ENCODE measurements at places on chromosomes 11 and 22.
A peak's percentile ranks its signal among the peaks of the same experiment; 100 is the strongest.

DNA sequence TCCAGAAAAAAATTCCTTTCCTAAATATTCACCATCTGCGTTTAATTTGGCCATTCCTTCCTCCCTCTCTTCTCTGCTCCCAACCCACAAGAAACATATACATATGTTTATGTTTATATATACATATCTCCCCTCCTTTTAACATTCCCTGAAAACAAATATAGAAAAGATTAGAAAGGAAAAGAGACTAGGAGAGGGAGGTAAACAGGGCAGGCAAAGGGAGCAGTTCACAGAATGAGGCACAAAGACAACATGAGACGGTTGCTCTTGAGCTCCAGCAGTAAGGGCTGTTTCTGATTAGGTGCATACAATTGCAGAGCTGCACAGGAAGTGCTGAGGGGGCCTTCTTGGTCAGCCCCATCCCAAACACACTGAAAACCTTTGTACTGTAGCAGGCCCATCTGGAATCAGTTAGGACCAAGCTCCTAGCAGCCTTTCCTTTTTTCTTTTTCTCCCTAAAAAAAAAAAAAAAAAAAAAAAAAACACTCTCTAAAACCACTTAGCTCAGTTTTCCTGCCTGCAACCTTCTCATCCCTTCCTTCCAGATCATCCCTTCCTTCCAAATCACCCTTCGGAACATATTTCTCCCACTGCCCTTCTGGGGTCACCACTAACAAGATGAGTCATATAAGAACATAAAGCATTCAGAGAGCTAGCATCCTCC is 57.0 kb downstream of the RBFOX2 start:
- DNase-seq, result peak; percentile 96

DNA sequence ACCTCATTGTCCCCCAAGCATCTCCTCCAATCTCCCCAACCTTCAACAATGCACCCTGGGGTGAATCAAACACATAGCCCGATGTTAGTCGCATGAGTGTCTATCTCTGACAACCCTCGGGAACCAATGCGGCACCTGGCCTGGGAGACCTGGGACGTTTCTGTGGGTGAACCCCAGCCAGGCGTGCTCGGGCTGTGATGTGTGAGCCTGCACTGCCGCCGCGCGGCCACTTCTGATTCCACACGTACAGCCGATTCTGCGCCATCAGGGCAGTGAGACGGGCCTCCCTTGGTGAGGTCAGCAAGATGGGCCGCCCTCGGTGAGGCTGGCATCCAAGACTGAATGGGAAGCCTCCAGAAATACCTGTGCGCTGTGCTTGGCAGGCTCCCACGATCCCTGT is 5.2 kb upstream of the H19 start:
- no peak for DNase-seq

GRCh38 chr11:121451986-121452608 is at the start of gene SORL1:
TSS of gene SORL1 (plus strand) at chr11:121452314. CDS start at chr11:121452332, 18 bp downstream.
- DNase-seq, result peak; percentile 56

- DNase-seq, result no peak
Measured at GRCh38 chr11:18495703-18496102, 31.0 kb downstream of the TSG101 start.

DNA sequence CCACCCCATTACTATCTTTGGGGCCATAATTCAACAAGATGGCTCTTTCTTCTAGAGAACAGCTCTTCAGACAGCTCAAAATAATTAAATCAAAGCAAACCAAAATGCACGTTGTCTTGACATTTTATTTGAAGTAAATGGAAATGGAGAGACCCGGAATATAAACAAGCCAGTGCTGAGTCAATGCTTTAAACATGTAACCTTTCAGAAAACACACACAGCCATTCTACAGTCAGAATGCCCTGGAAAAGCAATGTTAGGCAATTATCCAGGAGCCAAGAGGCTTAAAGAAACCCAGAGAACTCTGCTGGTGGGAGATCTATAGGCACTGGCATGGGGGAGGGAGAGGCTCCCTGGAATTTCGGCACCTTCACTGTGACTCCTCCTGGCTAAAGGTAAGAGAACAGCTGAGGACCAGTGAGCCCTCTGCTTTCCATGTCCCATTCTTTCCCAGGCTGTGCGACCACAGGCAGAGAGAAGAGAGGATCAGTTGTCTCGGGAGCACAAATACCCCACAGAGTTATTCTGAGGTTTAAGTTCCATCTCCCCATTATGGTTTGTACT is 254.0 kb upstream of the CCDC90B start:
- DNase-seq, result no peak

DNA sequence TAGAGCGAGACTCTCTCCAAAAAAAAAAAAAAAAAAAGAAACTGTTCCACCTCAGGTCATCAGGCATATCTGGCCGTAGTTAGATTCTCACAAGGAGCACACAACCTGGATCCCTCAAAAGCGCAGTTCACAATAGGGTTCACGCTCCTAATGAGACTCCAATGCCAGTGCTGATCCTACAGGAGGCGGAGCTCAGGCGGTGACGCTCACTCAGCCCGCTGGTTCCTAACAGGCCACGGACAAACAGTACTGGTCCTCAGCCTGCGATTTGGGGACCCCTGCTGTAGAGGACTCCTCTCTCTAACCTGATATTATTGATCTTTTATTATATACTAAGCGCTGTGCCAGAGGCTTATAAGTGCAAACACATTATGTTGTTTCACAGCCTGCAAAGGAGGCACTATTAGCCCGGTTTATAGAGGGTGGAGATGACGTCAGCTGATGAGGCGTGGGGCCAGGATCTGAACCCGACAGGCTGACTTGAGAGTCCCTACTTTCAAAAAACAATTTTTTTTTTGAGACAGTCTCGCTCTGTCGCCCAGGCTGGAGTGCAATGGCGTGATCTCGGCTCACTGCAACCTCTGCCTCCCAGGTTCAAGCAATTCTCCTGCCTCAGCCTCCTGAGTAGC is 4.9 kb upstream of the MAFF start:
- no peak for DNase-seq

DNA sequence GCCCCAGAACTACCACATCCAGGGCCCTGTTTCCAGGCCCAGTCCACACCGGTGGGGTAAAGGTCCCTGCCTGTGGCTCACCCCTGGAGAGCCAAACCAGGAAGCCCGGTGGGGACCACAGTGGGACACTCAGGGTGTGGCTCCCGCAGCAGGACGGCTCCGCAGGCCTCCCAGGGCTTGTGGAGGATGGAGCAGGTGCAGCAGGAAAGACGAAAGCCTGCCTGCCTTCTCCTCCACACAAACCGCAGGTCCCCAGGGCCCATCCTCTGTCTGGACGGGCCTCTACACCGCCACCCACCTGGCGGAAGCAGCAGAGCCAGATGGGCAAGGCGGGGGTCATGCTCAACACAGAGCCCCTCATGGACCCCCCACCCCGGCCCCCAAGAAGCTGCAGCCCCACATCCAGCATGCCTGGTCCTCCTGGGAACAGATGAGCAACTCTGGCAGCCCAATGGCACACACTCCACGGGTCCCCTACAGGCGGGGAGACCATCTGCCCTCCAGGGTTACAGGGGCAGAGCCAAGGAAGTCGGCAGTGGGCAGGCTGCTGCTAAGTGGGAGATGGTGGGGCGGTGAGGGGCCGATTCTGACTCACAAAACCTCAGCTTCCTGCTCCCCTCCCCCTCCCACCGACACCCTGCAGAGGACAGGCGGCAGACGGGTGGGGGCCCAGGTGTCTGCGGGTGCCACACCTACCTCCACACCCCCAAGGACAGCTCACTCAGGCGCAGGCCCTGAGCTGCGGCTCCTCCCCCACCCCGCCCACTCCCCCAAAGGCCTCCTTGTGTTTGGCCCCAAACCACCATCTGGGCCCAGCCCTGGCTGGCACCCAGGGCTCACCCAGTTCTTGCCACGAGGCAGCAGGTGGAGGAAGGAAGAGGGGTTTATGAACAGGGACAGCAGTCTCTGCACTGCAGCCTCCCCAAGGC is 5.2 kb downstream of the SBF1 start:
- DNase-seq, result peak; percentile 56

DNA sequence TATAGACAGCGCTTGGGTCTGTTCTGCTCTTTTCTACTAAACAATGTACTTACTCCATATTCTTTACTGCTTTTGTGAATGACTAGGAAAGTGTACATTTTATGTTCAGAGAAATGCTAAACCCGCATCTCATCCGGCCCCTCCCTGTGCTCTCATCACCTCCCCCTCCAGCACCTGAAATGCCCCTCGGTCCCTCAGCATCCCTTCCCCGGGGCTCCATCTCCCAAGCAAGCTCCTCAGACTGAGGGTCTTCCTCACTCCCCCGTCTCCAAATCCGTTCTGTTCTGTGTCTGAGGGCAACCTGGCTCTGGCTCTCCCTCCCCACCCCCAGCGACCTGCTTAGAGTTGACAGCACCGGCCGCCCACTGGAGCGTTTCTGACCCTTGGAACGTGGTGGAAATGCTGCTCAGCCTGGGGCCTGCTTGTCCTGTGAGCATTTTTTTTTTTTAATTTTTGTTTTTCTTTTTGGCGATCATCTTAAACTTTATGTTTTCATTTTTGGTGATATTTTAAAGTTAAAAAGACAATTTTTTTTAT is 1.4 kb downstream of the SELENOO start:
- no peak for DNase-seq

DNA sequence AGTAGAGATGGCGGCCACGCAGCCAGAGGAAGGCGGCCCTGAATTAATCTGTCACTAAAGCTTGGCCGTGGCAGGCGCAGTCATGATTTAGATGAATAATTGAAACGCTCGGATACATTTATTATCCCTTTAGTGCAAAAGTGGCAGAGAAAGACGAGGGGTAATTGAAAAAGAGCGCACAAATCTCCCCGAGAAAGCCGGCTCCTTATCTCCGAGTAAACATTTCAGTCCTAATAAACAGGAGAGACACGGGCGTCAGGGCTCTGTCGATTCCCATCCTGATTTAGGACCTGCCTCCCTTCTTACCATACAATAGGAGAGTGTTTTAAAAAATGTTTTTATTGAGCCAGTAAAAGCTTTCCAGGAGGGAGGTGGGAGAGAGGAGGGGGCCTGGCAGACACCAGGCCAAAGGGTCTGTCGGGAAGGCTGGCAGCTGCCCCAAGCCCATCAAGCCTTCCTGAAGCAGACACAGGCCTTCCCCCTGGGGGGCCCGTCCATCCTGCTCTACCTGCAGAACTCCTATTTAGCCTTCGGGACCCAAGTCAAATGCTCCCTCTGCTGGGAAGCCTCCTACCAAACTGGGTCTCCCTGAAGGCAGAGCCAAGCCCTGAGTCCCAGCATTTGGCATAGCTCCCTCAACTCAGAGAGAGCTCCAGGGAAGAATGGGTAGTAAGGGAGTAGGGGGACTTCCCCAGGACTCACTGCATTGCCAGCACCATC is 22.8 kb downstream of the OTUB1 start:
- no peak for DNase-seq

DNA sequence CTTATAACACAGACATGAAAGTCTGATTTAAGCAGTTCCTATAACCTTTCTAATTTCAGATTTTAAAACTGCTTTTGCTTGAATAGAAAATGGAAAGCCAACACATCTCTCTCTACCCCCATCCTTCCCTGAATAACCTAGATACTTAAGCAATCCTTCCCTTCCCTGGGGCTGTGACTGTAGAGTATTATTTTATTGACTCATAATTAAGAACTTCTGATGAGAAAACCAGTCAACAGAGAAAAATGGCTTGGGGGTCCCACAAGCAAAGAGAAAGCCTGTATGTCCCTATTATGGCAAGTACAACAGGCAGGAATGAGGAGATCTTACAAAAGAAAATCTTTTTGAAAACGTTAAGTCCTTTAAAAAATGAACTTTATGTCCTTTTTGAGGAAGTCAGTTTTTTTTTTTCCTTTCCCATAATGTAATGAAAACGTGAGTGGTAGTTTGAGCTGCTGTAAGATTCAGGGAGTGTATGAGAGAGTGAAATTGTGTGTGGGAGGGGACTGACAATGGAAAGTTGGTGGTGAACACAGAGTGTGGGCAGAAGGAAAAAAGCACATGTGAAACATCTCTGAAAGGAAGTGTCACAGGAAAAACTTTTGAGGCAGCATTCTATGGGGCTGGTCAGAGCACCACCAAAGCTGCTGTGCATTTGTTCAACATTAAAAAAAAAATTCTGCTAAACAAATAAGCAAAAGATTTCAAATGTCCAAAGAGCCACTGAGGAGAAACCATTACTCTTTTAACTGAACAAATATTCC is 154.6 kb downstream of the MAML2 start:
- peak; percentile 93 for DNase-seq

GRCh38 chr11:48170241-48171233 is 46.1 kb upstream of the OR4B1 start:
- peak; percentile 78 for DNase-seq

DNA sequence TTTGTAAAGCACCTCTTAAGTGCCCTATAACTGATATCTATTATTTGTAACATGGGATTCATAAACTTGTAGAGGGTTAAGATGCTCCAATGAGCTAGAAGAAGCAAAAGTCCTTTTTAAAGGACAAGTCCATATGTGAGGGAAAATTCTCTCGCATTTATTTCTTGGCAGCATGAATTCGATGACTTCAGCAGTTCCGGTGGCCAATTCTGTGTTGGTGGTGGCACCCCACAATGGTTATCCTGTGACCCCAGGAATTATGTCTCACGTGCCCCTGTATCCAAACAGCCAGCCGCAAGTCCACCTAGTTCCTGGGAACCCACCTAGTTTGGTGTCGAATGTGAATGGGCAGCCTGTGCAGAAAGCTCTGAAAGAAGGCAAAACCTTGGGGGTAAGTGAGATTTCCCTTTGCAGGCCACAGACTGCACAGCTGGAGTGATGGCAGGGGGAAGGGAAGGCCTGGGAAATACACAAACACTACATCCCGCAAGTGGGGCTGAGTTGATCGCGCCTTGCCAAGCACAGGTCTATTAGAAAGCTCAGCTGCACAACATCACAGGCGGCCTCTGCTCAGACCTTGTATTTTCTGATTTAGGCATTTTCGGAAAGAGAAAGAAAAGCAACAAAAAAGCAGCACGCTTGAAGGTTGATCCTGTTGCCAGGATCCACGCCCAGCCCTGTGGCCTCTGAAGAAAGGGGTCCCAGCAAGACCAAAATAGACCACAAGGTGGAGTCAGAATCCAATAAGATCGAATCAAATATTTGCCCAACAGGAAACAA is 1.5 kb downstream of the MS4A8 start:
- no peak for DNase-seq

GRCh38 chr11:119970555-119971304 is 167.2 kb downstream of the TRIM29 start:
- no peak for DNase-seq

- DNase-seq, result peak; percentile 24
Measured at GRCh38 chr22:34414467-34415440, 494.5 kb upstream of the LARGE1 start.

- no peak for DNase-seq
Measured at GRCh38 chr11:75873417-75874221, 58.6 kb downstream of the UVRAG start.
